ENCODE measurements at places on chromosomes 6 and 20. TPM values are rescaled to one million over a fixed set of nuclear protein-coding genes. Genes with fewer than 3 reads are reported as not detected.

The PSORS1C2 gene
- not detected for total RNA-seq

The TBXT gene
- not detected for total RNA-seq

The TRIM15 gene
- not detected for total RNA-seq

The PTPRT gene
- 10.7 TPM for total RNA-seq

The NEU1 gene
- total RNA-seq, result 21.9 TPM

The COL11A2 gene
- total RNA-seq, result 4.9 TPM

The POM121L2 gene
- not detected for total RNA-seq

The RSPH4A gene
- total RNA-seq, result 19.2 TPM

The MRAP2 gene
- 5.4 TPM for total RNA-seq

The AVP gene
- total RNA-seq, result not detected

- DNase-seq, result no peak
These were observed 36.7 kb downstream of the EBF4 start for GRCh38 chr20:2729251-2729713.

DNA sequence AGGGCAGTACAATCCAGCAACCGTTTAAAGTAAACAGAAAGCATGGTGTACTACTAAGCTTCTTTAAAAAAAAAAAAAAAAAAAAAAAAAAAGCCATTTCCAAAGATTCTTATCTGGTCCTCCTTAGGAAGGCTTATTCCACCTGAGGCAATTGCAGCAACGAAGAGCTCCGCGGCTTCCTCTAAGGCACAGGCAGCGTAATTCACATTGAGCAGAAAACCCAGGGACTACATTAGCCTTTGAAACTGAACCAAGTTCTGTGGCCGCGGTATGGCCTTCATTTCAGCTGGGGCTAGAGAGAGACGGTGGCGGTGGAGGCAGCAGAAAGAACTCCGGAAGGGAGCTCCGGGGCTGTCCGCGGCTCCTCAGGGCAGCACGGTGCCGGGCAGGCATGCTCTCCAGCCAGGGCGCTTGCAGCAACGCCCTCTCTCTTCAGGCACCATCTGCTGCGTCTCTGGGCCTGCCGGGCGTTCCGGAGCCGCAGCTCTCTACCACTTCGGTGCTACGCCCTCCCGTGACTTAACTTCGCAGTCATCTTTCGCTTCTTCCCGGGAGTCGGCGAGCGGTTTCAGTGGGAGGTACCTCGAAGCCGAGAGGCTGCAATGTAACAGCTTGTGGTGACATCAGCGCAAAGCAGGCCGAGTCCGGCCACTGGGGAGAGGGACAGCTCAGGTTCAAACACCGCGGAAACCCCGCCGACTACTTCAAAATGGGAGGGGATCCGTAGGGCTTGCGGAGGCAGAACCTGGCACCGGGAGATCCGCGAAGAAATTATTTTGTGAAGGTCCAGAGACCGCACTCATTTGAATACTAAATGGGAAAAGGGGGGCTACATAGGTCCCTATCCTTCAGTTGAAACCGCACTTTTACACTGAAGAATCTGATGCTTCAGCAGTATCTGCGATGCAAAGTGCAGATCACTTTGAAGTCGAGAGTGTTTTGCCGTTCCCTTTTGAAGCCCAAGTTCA lies 100.0 kb downstream of the DST start:
- DNase-seq, result peak; percentile 94

- no peak for DNase-seq
These were observed 4.0 kb downstream of the TTPAL start for GRCh38 chr20:44479643-44480042.

GRCh38 chr6:85824329-85824728 lies 181.6 kb upstream of the SYNCRIP start:
- DNase-seq, result no peak

- no peak for DNase-seq
These were observed 95.0 kb downstream of the FOXC1 start for GRCh38 chr6:1704711-1705110.

GRCh38 chr20:64226686-64227580 lies 28.6 kb upstream of the PCMTD2 start:
- DNase-seq, result no peak

DNA sequence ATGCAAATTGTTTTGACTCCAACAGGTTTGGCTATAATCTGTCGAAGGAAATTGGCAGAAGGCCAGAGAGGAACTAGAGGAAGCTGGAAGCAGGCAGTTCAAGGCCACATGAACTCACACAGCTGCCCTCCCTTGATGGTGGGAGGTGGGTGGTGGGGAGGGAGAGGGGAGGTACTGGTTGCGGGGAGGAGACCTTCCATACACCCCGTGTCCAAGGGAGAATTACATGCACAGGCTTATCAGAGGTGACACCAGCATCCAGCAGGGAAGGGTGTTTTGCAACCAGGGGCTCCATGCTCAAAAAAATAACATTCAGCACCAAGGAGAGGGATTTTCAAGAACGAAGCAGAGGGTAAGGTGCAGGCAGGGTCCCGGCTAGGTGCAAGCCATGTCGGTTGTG lies 9.1 kb downstream of the PRND start:
- no peak for DNase-seq

- peak; percentile 79 for DNase-seq
These were observed 551 bp downstream of the SYNCRIP start for GRCh38 chr6:85641897-85642773.

DNA sequence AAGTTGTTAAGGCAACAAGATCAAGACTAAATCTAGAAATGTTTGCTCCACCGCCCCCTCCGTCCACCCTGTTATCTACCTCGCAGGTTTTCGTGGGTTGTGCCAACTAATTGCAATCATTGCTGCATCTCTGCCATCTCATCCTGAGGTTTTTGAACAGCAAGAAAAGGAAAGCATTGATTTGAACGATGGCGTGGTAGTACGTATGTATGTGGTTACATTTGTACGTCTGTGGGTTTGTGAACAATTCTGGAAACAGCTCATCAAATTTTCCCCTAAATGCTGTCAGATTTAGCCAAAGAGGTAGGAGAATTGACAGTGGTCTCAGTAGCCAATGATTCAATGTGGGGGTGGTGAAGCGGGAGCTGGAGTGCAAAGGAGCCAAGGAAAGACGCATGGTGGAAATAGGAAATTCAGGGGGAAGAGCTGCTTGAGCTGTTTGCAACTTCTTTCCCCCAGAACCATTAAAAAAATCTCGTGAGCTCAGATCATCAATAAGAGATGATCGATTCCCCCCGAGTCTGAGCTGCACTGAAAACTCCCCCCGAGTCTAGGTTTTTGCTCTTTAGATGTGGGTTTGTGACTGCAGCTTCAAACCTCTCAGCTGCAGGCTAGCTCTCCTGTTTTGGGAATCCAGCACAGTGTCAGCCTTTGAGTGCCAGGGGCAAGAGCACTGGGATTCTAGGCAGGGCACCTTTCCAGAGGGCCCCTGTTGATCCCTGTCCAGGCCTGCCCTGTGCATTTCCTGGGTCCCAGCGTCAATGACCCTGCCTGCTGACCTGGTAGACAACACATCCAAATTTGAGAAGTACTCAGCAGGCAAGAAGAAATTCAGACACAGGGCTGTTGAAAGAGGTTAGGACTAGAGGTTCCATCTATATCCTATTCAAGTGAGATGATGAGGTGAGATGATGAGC lies 72.6 kb upstream of the LY86 start:
- DNase-seq, result no peak

DNA sequence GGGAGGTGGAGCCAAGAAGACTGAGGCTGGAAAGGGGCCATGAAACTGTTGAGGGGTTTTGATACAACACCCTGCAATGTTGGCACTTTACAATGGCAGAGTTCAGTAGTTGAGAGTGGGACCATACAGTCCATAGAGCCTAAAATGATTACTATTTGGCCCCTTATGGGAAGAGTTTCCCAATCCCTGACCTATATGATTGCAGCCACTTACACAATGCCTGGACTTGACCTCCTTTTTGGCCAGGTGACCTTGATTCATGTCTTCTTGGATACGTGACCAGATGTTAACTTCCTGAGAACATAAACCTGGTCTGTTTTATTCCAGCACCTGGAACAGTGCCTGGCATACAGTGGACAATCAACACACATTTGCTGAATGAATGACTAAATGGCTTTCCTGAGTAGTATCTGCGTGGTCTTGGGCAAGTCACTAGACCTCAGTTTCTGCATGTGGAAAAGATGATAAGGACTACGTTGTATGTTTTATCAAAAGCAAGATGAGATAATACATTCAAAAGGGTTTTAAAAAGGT lies 58.4 kb downstream of the NOX3 start:
- DNase-seq, result no peak

GRCh38 chr6:4125933-4126864 lies 9.2 kb downstream of the ECI2 start:
- no peak for DNase-seq

DNA sequence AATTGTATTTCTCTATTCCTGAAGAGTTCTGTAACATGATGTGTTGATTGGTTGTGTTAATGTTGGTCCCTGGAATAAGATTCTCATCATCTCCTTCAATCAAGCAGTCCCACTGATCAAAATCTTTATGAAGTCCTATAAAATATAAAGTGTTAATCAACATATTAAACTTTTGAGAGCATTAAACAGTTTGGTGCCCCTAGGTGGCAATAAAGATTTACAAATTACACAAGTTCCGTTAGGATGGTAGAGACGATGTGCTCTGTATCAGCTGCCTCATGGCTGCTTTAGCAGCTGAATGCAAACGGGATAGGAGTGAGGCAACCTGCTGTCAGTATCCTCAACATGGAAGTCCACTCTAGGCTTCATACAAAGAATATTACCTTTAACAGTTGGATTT lies 16.9 kb downstream of the TDRD6 start:
- DNase-seq, result peak; percentile 2

DNA sequence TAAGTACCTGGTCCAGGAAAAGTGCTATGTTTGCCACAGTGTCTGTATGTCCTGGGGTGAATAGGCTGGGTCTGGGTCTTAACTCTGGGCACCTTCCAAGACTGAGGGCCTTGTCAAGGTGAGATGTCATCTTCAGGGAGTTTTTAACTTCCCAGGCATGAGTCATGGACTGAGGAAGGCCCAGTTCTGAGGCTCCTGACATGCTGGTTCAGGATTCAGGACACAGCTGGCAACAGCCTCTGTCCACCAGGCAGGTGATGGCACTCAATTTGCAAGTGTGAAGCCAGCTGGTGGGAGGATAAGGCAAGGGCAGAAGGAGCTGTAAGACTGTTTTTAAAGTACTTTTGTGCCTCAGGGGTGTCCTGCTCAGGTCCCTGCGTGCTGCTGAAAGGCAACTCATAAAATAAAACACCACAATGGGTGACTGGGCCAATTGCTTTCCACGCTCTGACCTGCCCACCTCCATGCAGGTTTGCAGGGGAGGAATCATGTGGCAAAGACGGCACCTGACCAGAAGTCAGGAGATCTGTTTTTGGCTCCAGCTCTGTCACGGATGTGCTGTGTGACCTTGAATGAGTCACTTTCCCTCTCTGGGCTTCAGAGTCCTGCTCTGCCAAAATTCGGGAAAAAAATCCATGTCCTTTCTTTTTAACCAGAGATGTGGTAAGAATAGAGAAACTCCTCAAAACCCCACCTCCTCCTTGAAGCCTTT lies 4.9 kb upstream of the PACSIN1 start:
- no peak for DNase-seq

GRCh38 chr6:157974967-157975366 lies 6.7 kb upstream of the SYNJ2 start:
- DNase-seq, result no peak

- no peak for DNase-seq
These were observed 994.4 kb downstream of the EYS start for GRCh38 chr6:64712606-64713005.

DNA sequence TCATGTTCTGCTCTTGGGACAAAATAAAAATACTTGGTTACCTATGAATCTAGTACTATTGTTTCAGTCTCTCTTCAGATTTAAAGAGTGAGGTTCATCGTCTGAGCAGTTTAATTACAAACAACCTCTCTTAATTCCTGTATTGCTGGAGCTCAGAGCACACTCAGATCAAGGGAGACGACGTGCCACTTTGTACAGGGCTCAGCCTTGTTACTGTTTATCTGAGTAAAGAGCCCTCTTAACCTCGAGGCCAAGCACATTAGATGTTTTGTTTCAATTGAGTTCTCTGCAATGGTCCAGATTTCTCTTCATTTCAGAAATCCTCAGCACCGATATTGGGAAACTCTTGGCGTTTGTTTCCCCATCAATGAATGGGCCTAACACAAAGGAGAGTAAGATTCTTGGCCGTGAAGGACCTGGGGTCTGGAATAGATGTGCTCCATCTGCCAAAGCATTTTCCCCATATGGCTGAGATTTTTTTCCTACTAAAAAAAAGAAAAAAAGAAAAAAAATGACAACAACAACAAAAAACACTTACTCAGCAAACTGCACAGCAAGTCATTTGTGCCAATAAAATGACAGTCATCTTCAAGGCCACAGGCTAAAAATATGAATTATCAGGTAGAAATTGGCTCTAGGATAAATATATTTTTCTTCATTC lies 82.6 kb upstream of the CCN6 start:
- no peak for DNase-seq

DNA sequence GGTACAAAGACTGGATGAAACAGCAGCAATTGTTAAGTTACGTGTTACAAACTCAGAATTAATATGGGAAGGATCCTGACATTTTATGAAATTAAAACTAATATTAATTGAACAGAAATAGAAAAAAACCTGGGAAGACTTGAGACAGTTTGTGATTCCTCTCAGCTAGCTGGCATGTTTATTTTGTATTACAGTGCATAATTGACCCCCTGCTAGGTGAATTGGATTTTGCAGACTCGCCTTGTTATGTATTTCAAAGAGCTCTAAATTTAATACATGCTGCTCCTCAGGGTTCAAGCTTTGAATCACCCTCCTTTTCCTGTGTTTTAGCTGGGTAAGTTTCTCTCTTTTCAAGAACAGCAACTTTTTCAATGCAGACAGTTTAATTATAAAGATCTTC lies 339.4 kb downstream of the PLCB1 start:
- DNase-seq, result peak; percentile 9

DNA sequence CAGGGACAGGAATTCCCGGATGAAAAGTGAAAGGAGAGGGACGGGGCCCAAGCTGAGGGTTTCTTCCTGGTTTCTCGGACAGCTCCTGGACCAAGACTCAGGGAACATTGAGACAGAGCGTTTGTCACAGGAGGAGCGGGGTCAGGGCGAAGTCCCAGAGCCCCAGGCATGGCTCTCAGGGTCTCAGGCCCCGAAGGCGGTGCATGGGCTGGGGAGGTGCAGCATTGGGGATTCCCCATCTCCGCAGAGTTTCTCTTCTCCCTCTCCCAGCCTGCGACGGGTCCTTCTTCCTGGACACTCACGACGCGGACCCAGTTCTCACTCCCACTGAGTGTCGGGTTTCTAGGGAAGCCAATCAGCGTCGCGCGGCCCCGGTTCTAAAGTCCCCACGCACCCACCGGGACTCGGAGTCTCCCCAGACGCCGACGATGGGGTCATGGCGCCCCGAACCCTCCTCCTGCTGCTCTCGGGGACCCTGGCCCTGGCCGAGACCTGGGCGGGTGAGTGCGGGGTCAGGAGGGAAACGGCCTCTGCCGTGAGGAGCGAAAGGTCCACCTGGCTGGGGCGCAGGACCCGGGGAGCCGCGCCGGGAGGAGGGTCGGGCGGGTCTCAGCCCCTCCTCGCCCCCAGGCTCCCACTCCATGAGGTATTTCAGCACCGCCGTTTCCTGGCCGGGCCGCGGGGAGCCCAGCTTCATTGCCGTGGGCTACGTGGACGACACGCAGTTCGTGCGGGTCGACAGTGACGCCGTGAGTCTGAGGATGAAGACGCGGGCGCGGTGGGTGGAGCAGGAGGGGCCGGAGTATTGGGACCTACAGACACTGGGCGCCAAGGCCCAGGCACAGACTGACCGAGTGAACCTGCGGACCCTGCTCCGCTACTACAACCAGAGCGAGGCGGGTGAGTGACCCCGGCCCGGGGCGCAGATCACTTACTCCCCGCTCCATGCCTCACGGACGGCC lies 54.6 kb upstream of the POLR1H start:
- no peak for DNase-seq

GRCh38 chr6:36113049-36113448 lies 17.3 kb upstream of the MAPK13 start:
- no peak for DNase-seq

GRCh38 chr6:62891065-62891647 lies 320.1 kb upstream of the FKBP1C start:
- no peak for DNase-seq

Data from spinal cord (tissue), 10 donors.